ENCODE measurements at places on chromosomes 1 and 21. TPM values are rescaled to one million over a fixed set of nuclear protein-coding genes. Genes with fewer than 3 reads are reported as not detected.

GRCh38 chr1:39958403-39959200, 3.7 kb downstream of the MFSD2A start:
- DNase-seq = no peak

DNA sequence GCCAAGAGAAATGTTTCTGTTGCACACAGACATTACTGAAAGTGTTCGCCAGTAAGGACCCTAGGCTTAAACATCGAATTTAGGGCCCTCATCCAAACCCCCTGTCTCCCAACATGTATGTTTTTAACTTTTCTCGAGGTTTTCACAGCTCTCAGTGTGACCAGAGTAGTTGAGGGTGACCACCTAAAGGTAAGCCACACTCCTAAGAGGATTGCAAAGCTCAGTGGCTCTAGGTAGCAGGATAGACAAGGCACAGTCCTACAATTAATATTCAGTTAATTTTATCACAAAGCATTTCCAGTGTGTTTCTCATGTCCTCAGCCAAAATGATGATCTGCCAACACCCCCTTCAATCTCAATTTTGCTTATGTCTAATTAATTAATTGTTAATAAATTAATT, 695 bp upstream of the ALG14 start:
- no peak for DNase-seq

Gene FAM110D
- 4.1 TPM for total RNA-seq

Gene CHI3L1
- under 0.01 TPM for total RNA-seq

GRCh38 chr1:10549904-10550664, 75.3 kb downstream of the PEX14 start:
- DNase-seq = no peak

DNA sequence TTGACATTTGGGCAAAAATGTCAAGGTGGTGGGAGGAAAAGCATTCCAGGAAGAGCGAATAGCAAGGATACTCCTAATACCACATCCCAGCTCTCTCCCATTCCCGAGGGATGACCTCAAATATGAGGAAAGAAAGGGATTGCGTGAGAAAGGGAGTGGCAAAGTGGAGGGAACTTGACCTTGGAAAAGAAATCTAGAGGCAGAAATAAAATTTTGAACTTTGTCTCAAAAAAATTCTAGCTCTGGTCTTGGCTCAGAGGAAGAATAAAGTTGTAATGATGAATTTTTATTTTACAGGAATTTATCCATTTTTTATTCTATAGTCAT, 127.8 kb downstream of the TBX19 start:
- no peak for DNase-seq

Gene S100A7
- total RNA-seq = not detected

GRCh38 chr21:43367296-43367695, 59.6 kb downstream of the SIK1 start:
- DNase-seq = no peak

Gene CD1E
- total RNA-seq = not detected

Gene FAM177B
- not detected for total RNA-seq

GRCh38 chr1:58818075-58818474, 34.2 kb upstream of the JUN start:
- DNase-seq = no peak

Gene IVL
- total RNA-seq = not detected

DNA sequence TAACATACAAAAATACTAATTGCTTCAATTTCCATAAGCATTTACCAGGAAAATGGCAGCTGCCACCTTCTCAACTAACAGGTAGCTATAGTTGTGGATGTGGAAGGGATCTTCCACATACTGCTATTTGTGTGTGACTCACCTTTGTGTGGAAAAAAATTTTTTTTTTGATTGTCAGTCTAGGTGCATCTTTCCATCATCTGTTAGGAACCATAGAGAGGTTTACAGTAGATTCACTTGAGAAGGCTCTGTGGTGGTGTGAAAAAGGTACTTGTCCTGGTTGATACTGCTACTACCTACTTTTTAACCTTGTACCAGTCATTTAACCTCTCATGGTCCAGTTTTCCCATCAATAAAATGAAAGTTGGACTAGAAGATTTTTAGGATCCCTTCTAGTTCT, 12.9 kb downstream of the DDX20 start:
- DNase-seq = no peak

Gene TEX38
- total RNA-seq = not detected

- no peak for DNase-seq
Observed at GRCh38 chr1:62977366-62977765, 193.4 kb downstream of the ATG4C start.

Gene SAMSN1
- total RNA-seq = 0.13 TPM

DNA sequence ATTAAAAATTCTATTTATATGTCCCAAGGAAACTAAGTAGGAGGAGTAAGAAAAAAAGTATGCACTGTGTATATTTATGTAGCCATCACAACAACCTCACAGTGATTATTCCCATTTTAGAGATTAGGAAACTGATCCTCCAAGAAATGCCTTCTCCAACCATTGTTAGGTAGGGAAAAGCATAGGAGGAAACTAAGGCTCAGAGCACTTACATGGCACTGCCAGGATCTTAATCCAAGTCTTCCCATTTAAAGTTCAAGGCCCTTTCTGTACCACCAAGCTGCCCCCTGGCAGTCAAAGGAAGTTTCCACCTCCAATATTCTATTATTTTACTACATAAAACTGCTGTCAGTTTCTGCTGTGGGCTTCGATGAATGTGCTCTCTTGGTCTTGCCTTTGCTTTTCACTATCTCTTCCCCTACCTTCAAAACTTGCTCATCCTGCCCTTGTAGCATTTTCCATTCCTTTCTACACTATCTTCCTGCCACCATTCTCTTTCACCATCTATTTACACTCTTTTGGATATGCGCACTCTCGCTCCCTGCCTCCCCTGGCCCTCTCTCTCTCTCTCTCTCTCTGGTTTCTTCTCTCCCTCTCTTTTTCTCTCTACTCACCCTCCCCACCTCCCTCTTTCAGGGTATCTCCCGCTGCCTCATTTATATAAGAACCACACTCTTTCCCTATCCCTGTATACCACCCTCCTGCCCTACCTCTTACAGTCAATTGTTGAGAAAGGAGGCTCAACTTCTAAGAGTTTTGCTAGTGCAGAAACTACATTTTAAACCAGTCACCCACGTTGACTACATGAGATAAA, 34.0 kb downstream of the PUM1 start:
- DNase-seq = no peak

- no peak for DNase-seq
Observed at GRCh38 chr1:30670240-30671060, 52.9 kb downstream of the MATN1 start.

- DNase-seq = no peak
Observed at GRCh38 chr1:89100412-89100811, 25.5 kb downstream of the GBP2 start.

GRCh38 chr1:59707178-59707791, 107.5 kb upstream of the HOOK1 start:
- no peak for DNase-seq

Measured in dermis microvascular lymphatic vessel endothelial cell (primary cell).